ENCODE measurements at places on chromosomes 11 and 22.

- peak; percentile 28 for DNase-seq
These were observed 239.8 kb upstream of the ARHGAP20 start for GRCh38 chr11:110951950-110952503.

GRCh38 chr11:35082321-35083180 is 56.4 kb upstream of the CD44 start:
- peak; percentile 98 for DNase-seq

GRCh38 chr11:46445192-46445919 is 53.8 kb upstream of the CHRM4 start:
- no peak for DNase-seq

DNA sequence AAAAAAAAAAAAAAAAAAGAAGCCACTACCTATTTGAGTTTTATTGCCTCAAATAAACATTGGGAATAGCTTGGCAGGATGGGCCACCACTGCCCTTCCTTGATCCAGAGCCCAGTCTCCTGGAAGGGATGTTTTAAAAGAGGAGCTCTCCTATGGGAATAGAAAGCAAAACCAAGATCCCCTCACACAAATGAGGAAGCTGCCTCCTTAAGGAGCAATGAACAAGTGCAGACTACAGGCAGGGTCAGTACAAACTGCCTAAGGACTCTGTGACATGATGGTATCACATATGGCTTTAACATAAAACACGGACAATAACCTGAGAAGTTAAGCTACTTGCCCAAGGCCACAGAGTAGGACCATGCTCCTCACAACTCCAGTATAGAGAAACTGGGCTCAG is 120.8 kb downstream of the NAT10 start:
- peak; percentile 74 for DNase-seq

- DNase-seq, result peak; percentile 69
These were observed 4.7 kb upstream of the FAM111B start for GRCh38 chr11:59102259-59102765.

Data from inflammatory macrophage treated with lipopolysaccharide for 4 hours (primary cell).